ENCODE measurements at places on chromosomes 12 and 14.

DNA sequence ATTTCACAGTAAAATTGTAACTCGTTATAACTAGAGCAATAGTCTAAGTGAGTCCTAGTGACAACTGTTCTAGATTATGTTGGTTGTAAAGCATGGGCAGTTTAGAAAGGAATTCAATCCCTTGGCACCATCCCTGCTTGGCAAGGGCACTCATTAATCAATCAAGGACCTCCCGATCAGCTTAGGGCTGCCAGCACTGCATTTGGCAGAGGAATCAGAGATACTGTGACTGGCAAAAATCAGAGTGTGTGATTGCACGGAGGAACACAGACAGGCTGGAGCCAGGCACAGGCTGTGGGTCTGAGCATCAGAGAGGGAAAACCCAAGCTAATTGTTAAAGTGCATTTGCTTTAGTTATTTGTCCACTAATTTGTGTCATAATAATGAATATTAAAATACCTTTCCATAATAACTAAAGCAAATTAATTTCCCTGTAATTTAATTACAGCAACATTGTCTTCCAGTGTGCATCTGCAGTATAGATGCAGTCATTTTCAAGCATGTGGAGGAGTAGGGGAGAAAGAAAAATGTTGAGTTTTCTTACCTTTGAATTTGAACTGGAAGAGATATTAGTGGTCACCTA is 3.2 kb upstream of the EGLN3 start:
- DNase-seq = no peak

- no peak for DNase-seq
These were observed 59.6 kb downstream of the PRKD1 start for GRCh38 chr14:29868000-29868399.

GRCh38 chr12:53219956-53220693 is 11.9 kb downstream of the RARG start:
- DNase-seq = no peak

GRCh38 chr12:80596509-80596908 is 110.9 kb upstream of the MYF6 start:
- DNase-seq = no peak

DNA sequence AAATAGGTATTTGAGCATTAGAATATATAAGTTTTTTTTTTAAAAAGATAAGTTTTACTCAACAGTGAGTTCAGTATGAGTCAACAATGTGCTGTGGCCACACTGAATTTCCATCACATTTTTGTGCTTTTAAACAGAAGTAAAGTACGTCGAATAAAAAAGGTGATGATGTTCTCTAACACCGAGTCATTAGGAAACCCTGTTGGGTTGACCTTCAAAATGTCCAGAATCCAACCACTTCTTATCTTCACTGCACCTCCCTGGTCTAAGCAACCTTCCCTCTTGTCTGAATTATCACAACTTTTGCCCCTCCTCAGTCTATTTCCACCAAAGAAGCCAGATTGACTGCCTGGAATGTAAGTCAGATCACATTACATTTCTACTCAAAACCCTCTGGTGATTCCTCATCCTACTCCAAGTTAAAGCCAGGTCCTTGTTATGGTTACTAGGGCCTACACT is 43.0 kb upstream of the SYCP3 start:
- no peak for DNase-seq

DNA sequence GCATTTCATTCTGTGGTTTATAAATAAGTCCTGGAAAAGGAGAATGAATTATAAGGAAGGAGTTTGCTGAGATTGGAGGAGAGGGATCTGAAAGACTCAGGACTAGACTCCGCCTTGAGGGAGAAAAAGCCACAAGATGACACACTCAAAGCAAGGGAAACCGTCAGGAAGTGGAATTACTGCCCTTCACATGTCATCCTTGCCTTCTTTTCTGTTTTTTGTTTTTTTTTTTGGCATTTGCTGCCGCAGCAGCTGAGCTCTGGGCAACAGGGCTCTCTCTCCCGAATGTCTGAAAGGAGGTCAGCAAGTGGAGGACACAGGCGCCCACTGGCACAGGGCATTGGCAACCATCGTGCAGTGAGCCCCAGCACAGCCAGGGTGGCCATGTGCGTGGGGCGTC is 344.9 kb downstream of the DPF3 start:
- no peak for DNase-seq

GRCh38 chr14:29392287-29392686 is 535.4 kb downstream of the PRKD1 start:
- DNase-seq = no peak

DNA sequence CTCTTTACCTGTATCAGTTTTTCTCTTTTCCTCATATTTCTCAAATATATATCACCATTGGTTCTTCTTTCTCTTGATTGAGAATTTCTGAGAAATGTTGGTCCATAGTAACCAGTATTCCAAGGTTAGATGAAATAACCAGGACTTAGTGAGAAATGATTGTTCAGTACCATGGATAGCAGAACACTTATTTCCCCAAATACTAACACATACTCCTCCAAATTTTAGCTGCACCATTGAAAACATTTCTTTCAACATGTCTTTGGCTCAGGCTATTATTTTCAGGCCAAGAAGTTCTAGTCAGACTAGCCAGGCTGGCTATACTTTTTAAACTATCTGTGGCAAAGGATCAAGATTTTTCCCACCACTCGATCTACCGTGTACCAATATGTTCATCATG is 113.3 kb downstream of the PTPRO start:
- DNase-seq = no peak

DNA sequence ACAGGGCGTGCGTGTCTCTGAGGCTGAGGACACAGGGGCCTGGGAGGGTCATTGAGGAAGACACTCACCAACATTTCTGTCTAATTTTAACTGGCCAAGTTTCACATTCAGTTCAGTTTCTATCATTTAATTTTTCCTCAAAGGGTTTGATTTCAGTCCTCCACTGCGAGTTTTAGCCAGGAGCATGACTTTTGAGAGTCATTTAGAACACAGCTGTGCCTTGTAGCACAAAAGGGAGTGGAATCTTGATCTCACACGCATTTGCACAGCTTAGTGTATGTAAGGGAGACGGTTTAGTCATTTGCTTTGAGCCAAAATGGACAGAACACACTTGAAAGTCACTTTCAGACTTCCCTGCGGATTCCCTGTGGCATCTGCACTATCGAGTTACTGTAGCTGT is 1090.8 kb downstream of the BCL11B start:
- DNase-seq = no peak

All from stimulated activated CD4-positive, alpha-beta T cell treated with anti-CD3 and anti-CD28 coated beads, TNF-alpha, amount 100 ng/mL, for 1 hour (primary cell).